ENCODE measurements at places on chromosomes 16 and 17.

DNA sequence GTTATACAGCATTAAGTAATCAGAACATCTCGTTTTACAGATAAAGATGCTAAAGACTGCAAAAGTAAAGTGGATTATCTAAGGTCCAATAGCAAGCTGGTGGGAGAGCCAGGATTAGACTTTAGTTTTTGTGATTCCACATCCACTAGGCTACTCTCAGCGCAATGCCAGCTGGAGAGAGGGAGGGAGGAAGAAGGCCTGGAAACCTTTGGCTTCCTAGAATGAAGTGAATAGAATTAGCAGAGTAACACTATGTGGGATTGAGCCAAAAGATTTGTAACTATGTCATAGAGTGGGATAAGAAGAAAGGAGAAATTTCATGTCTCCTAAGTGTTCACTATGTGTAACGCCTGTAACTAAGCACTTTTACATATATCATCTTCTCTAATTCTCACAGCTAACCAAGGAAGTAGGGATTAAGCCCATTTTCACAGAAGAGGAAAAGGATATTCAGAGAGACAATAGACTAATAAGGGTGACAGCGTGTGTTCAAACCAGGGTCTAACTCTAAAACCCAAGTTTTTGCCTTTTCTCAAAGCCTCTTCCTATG is 25.4 kb upstream of the NSRP1 start:
- DNase-seq: no peak

GRCh38 chr17:42436391-42436790 is 13.3 kb upstream of the CAVIN1 start:
- DNase-seq: no peak

- DNase-seq: no peak
Measured at GRCh38 chr17:37273409-37274051, 102.3 kb upstream of the C17orf78 start.

- DNase-seq: no peak
Measured at GRCh38 chr16:88398170-88398873, 15.6 kb downstream of the ZNF469 start.

GRCh38 chr16:4870138-4870671 is 22.9 kb downstream of the UBN1 start:
- no peak for DNase-seq

DNA sequence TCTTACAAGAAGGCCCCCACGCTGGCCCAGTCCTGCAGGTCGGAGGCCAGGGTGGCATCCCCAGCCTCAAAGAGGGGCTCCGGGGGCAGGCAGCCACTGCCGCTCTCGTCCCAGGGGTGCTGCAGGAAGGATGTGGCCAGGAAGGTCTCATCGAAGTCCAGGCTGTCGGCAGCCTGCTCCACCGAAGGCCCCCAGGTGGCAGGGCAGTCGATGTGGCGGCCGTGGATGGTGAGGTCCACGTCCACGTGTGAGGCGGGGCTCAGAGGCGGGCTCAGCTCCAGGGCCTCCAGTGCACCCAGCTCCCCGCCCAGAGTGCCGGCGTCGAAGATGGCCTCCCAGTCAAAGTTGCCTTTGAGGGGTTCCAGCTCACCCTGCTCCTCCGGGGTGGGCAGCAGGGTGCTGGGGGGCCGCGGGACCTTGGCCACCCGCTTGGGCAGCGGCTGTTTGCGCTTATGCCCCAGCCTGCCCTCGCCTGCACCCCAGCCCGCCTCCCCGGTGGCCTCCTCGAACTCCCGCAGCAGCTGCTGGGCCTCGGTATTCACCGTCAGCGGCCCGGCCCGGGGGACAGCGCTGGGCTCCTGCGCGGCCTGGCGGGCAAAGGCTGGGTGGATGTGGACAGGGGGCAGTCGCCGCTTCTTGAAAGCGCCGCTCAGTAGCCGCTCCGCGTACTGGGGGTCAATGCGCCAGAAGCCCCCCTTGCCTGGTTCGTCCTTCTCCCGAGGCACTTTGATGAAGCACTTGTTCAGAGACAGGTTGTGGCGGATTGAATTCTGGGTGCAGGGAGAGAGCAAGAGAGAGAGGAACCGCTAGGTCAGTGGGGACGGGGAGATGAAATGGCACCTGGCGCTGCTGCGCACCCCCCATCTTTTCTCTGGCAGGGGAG is 3.5 kb downstream of the FOXJ1 start:
- no peak for DNase-seq

Data from stimulated activated CD8-positive, alpha-beta memory T cell treated with anti-CD3 and anti-CD28 coated beads, Interleukin-2, amount 100 ng/mL, for 1 hour (primary cell).